Stimulated activated naive B cell treated with anti-CD40 and anti-IgM and Interleukin-4, amounts not matched to agents 10 μg/mL and 1 μg/mL and 100 μg/mL, for 72 hours (primary cell): ENCODE measurements at places on chromosomes 3 and 15.

DNA sequence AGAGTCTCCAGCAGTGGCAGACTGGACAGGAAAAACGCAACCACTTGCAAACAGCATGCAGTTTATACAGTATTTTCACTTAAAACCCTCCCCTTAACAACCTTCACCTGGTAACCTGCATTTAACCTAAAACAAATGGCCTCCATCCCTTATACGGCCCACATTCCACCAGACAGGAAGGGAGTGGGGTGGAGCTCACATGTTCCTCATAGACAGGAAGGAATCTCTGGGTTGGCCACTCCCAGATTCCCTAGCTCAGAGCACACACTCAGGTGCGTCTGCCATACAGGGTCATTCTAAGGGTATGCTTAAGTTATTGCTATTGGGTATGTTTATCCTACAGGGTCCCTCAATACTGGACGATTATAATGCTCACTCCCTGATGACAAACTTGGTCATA is 16.8 kb upstream of the ABHD2 start:
- no peak for DNase-seq

DNA sequence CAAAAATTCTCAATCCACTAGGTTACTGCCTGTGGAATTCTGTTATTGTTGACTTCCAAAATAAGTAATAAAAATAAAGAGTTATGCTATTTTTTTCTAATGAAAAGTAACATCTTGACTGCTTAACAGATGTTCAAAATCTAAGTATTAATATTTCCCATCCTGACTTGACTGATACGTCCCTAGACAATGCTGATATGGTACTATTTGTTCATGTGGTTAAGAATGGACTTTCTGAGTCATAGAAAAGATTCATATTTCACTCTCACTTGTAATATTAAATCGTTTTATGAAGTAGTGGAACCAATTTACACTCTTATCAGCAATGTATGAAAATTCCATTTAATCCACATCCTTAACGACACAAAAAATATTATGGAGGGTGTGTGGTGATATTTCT is 104.8 kb upstream of the PLSCR5 start:
- no peak for DNase-seq

- no peak for DNase-seq
These were observed 30.5 kb downstream of the PLXND1 start for GRCh38 chr3:129575997-129576384.

DNA sequence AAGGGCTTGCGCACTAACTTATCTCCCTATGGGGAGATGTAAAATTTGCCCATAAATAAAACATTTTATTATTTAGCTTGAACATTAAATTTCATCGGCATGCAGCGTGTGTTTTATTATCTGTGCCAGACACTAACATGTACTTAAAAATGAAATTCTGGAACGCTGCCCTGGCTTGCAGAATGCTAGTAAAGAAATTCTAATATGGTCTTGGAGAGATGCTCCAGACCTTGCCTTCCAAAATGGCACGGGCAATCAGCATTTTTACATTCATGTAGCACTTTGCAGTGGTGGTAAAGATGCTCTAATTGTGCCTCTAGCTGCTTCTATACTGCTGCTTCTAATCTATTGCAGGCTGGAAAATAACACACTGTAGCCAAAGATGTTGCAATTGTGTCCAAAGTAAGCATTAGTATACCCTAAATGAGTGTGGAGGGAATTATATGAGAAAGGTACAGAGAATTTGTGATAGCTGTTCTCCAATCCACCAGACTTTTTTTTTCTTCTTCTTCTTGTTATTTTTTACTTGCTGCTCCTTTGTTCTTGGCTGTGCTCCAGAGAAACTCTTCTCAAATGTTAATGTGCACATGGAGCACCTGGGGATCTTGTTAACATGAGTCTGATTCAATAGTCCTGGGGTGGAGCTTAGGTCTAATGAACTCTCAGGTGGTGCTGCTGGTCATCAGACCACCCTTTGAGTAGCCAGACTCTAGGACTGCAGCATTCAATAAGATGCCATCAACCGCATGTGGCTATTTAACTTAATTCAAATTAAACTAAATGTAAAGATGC is 47.3 kb downstream of the CRABP1 start:
- DNase-seq: no peak

GRCh38 chr15:68315035-68315434 is 37.5 kb downstream of the FEM1B start:
- DNase-seq: no peak
